ENCODE measurements at places on chromosomes 2 and 18.
A peak's percentile ranks its signal among the peaks of the same experiment; 100 is the strongest.

GRCh38 chr18:9290156-9290555, 44.4 kb upstream of the TWSG1 start:
- no peak for DNase-seq

DNA sequence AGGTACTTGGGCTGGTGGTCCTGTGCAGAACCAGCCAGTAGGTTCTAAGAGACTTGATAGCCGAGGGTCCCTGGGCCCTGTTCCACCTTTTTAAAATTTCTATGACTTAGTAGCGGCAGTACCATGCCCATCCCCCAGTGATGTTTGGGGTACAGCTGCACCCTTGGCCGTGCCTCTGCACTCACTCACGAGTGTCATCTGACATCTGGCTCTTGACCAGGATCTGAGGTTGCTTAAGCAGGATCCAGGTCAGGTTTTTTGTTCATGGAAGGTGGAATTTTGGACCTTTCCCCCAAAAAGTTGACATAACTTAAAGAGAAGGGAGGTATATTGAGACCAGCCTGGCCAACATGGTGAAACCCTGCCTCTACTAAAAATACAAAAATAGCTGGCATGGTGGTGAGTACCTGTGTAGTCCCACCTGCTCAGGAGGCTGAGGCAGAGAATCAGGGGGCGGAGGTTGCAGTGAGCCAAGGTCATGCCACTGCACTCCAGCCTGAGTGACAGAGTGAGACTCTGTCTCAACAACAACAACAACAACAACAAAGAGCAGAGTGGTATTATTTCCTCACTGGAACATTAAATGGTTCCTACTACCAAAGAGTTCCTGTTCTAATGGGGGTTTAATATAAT, 163.6 kb downstream of the NEDD4L start:
- DNase-seq, result no peak

DNA sequence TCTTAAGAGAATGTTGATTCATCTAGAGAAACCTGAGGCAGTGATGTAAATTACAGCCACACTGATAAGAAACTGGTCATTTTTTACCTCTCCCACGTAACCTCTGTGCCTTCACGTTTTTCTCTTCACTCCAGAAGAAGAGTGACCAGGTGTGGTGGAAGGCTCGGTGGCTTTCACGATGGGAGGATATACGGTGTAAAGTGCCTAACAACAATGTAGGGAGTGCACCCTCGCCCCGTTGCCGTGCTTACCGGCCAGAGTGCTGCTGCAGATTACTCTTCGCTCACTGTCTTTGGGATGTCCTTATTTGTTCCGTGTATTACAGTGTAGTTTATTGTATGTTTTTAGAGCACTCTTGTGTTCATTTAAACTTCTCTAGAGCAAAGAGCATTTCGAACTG, 46.5 kb downstream of the NCK2 start:
- no peak for DNase-seq

GRCh38 chr2:214699236-214699635, 110.2 kb downstream of the BARD1 start:
- no peak for DNase-seq

GRCh38 chr2:190653931-190654330, 5.0 kb downstream of the NAB1 start:
- DNase-seq, result no peak

- peak; percentile 73 for DNase-seq
These were observed 45.9 kb upstream of the FAM117B start for GRCh38 chr2:202588647-202589581.

DNA sequence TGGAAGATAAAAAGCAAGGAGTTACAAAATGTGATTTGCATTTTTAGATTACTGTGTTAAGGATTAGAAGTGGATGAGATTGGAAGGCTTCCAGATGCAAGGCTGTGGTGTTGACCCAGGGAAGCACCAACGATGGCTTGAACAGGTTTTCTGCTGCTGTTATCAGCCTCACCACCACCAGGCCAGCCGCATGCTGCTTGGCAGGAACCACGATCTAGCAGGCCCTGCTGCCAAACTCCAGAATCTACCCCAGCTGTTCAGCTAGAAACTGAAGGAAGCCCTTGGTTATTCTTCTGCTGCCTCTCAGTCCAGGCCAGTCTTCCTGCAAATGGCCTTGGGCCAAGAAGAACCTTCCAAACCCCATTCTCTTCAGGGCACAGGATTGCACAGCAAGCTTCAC, 133.9 kb downstream of the MTCL1 start:
- DNase-seq, result no peak

GRCh38 chr2:235262750-235263149, 231.1 kb upstream of the AGAP1 start:
- no peak for DNase-seq

GRCh38 chr2:155250800-155251199, 552.3 kb downstream of the KCNJ3 start:
- no peak for DNase-seq

GRCh38 chr2:127138281-127138680, 31.3 kb upstream of the BIN1 start:
- no peak for DNase-seq

DNA sequence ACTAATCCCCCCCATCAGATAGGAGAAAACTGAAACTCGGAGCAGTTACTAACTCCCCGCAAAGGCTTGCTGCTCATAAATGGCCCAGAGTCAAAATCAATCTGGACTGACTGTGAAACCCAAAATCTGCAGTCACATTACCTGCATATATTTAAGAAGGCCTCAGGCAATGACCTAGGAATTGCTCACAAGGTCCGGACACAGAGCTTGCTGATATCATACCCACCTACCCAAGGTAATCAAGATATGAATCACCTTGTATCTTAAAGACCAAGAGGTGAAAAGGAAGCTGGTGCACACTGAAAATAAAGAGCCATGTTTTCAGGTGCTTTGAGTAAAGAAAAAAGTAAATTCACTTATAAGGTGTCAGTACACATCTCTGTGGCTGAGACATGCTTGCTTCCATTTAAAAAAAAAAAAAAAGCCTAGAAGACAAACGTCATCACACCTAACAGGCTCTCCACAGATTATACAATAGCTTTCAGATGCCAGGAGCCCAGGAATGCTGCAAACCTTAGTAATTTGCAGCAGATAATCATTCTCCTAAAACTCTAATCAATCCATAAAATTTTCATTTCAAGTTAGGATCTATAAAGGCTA, 195.4 kb downstream of the ZEB2 start:
- no peak for DNase-seq

- no peak for DNase-seq
These were observed 284.0 kb upstream of the GCFC2 start for GRCh38 chr2:75994759-75995158.

- DNase-seq, result no peak
These were observed 18.2 kb upstream of the HES6 start for GRCh38 chr2:238257786-238258700.

DNA sequence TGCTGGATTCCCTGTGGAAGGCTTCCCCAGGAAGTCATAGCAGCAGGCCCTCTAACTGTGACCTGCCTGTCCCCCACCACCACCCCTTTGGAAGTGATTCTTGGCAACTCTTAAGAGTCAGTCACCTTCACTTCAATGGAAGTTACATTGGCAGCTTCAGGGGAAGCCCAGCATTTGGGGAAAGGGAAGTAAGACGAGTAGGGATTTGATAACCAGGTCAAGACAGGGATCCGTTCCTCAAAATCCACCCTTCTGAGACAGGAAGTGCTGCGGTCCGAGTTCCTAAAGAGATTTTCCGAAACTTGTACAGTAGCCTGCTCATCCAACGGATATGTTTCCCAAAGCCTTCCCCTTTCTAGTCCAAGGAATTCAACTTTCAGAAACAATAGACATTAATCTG, 54.2 kb downstream of the MRPL35 start:
- DNase-seq, result no peak

DNA sequence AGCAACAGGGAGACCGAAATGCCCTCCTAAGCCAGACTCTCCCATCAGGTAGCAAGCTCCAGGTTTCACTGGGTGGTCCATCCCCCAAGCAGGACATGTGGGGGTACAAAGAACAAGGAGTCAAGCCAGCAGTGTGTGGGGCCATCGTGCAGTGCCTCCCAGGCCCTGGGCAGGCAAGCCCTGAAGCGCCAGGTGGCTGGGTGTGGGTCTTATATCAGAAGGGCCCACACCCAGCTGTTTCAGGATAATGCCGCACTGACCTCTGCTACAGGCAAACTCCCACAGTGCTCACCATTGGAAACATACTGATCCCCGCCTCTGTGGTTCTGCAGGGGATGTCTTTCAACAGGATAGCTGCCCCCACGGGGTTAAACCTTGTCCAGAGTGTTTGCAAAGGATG, 174.2 kb upstream of the SMAD2 start:
- no peak for DNase-seq

DNA sequence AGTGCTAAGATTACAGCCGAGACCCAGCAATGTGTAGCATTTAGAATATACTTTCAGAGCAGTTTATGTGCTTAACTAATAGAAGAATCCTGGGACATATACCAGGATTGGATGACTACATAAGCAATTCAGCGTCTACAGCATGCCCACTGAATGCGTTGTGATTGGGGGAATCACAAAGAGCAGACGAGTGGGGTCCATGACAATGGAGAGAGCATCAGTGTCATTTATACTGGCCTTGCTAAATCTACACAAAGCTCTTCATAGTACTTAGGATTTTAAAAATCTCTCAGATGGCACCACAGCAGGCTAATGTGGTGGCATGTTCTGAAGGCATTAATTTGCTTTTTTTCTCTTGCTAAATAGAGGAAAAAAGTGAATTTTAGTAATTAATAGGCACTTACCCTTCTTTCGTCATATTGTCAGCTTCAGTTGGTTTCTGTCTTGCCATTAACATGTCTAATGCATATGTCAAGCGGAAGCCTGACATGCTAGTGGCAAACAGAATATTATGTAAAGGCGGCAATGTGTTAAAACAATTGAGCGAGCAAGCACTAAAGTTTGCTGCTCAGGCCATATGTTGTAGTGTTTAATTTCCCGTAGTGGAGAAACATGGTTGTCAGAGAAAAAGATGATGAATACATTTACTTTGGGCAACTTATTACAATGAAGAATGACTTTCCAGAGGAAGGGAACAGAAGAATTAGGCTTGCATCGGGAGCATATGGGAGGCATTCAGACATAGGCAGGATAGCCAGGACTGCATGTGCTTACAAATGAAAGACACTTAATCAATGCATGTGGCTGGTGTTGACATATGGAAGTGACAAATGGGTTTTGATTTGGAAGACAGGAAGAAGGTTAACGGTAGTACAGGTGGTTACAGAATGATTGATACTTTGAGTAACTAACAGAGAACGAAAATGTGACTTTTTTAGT, 145.2 kb downstream of the ICOS start:
- DNase-seq, result no peak

GRCh38 chr2:23323917-23324680, 60.9 kb upstream of the KLHL29 start:
- no peak for DNase-seq

DNA sequence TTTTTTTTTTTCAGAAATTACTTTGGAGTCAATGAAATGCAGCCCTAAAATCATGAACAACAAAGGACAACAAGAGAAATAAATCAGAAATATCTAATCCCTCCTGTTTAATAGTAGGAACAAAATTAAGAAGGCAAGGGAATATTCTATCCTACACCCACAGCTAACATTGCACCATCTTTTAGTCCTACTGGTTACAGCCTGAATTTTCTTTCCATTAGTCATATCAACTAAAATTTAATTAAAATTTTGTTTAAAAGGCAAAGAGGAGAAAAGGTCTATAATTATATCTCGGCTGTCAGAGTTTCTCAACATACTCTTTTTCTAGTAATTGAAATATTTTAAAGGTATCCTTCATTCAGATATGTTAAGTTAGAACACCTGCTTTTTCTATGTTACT, 61.9 kb downstream of the DTNA start:
- no peak for DNase-seq

GRCh38 chr18:26290385-26290784, 64.1 kb downstream of the TAF4B start:
- no peak for DNase-seq

GRCh38 chr2:10576456-10576855, 113.3 kb downstream of the NOL10 start:
- no peak for DNase-seq

DNA sequence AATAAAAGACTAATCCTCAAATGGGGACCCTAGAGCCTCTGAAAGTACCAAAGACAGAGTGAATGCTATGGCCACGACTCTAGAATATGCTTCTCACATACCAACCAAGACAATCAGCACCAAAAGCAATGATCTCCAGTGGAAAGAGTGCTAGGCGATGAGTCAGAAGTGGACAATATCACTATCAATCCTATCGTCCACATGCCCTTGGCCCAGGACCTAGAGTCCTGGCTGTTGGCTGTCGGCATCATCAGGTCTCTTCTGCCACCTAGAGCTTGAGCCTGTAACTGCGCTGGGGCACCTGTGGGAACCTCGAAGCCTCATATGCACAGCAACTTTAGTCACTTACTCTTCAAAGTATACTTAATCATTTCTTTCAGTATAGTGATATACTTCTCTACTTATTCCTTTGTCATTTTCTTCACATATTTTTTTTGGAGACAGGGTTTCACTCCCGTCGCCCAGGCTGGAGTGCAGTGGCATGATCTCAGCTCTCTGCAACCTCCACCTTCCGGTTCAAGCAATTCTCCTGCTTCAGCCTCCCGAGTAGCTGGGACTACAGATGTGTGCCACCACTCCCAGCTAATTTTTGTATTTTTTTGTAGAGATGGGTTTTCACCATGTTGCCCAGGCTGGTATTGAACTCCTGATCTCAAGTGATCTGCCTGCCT, 29.7 kb downstream of the NOL10 start:
- DNase-seq, result no peak

DNA sequence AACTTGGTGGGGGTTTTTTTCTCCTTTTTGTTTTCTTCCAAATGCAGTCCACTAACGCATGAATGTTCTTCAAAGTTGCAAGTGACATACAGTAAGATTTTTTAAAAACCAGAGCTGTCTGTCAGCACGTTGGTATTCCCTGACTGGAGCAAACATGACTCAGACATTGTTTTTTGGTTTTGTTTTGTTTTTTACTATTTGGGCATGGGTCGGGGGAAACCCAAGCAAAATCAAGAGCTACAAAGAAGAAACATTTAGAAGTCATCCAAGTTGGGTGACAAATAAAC, 726 bp upstream of the CCDC88A start:
- DNase-seq, result no peak

- DNase-seq, result no peak
These were observed 123.0 kb upstream of the SLC39A10 start for GRCh38 chr2:195533771-195534642.

- no peak for DNase-seq
These were observed 97.0 kb upstream of the SLC35G4 start for GRCh38 chr18:11512096-11513025.

GRCh38 chr18:36929601-36930000, 100.7 kb downstream of the KIAA1328 start:
- no peak for DNase-seq
